Activated CD8-positive, alpha-beta T cell treated with anti-CD3 and anti-CD28 coated beads for 36 hours (primary cell): ENCODE measurements at places on chromosomes 3 and 15. TPM values are rescaled to one million over a fixed set of nuclear protein-coding genes. Genes with fewer than 3 reads are reported as not detected.

- no peak for DNase-seq
- H3K27ac ChIP-seq, result no peak overlapping the region
- H3K4me3 ChIP-seq, result no peak overlapping the region
- peaks cover 12% of the 10 kb centered on the region for H3K36me3 ChIP-seq
Observed at GRCh38 chr15:41730543-41730942, 43.7 kb upstream of the MAPKBP1 start.

DNA sequence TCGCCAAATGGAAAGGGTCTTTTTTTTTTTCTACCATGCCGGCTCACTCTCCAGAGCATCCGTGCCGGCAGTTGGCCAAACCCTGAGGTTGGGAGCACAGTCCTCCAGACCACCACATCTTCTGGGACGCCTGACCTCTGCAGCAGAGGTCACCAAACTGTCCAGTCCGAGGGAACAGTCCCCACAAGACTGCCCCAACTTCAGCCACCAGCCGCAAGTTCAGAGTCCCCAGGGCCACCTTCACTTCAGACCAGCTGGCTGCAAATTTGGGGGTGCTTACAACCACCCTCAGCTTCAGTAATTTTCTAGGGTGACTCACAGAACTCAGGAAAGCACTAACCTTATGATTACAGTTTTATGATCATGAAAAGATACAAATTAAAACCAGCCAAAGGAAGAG is 28.9 kb downstream of the PLA2G4D start:
- DNase-seq, result no peak
- H3K27me3 ChIP-seq, result peaks cover 13% of the 10 kb centered on the region
- no peaks in the 10 kb centered on the region for H3K36me3 ChIP-seq
- no peak overlapping the region for H3K4me3 ChIP-seq
- H3K4me1 ChIP-seq, result no peaks in the 10 kb centered on the region

ITIH1 gene
- total RNA-seq, result not detected

SLC6A1 gene
- total RNA-seq, result not detected

GRCh38 chr15:73678498-73678897 is 5.7 kb upstream of the CD276 start:
- H3K27ac ChIP-seq, result no peak overlapping the region
- peaks cover 32% of the 10 kb centered on the region for H3K27me3 ChIP-seq
- no peak overlapping the region for H3K4me3 ChIP-seq
- peaks cover 13% of the 10 kb centered on the region for H3K4me1 ChIP-seq
- H3K36me3 ChIP-seq, result no peaks in the 10 kb centered on the region

DNA sequence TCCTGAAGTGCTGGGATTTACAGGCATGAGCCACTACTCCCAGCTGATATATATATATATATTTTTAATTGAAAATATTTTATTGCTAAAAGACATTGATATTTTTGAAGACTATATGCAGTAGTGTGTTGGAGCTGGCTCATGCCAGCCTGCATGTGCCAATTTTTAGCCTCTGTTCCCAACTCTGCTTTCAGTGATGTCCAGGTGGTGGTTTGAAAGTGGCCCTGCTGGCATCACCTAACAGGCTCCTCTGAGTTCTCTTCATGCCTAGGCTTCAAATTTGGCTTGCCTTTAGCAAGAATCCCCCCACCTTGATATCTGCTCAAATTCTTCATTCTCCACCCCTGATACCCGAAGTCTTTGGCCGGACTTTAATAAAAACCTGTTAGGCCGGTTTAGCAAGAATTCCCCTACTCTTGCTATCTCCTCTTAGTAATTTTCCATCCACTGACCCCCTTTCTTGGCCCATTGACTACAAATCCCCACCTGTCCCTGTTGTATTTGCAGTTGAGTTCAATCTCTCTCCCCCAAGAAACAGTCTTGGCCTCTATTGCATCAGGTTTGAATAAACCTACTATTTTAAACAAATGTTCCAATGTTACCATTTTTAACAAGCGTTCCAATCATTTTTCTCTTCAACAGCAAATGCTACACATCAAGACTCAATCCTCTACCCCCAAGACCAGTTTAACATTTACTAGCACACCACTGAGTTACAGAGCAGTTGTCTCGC is 23.9 kb upstream of the CTSH start:
- H3K4me1 ChIP-seq, result peaks cover 1% of the 10 kb centered on the region
- no peaks in the 10 kb centered on the region for H3K27me3 ChIP-seq
- no peaks in the 10 kb centered on the region for H3K36me3 ChIP-seq
